Kasumi-1 (cell line): ENCODE measurements at places on chromosomes 4 and X.

DNA sequence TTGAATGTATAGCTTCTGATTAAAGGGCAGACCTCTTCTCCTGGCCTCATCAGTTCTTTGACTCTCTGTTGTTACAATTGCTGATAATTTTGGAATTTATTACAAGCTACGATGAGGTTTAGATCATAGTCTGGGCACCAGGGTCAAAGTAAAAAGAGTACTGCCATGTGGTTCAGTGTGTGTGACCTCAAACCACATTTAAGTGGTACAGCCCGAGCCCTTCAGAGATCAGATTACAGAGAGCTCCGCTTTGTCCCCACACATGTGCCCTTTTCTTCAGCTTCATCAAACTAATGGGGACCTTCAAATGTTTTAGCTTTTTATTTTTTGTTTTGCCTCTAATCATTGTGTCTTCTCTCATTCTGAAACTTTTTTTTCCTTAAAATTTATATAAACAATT lies 37.1 kb downstream of the SPANXN2 start:
- DNase-seq: no peak

- DNase-seq: peak; percentile 93
Measured at GRCh38 chr4:144355811-144356757, 215.6 kb upstream of the GYPA start.

GRCh38 chr4:98794565-98795205 lies 134.2 kb downstream of the EIF4E start:
- peak; percentile 17 for DNase-seq

GRCh38 chrX:133369065-133369464 lies 46.2 kb downstream of the GPC4 start:
- no peak for DNase-seq

DNA sequence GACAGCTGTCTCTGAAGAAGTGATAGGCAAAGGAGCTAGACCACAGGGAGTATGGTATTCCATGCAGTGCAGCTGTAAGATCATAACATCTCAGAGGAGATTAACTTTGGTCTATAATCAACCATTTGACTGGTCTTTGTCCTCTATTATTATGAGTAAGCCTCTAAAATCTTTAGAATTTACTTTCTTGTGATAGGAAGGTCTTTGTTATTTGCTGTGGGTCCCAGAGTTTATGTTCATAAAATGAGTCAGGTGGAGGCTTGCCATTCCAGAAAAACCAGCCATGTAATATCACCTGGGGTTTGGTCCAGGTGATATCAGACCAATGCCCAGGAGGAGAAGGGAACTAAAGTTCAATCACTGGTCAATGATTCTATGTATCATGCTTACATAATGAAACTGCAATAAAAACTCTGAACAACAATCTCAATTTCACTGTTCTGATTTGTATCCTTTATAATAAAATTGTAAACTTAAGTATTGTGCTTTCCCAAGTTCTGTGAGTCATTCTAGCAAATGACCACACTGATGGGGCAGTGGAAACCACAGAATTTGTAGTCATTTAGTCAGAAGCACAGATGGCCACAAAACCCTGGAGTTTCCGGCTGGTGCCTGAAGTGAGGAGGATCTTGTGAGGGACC lies 239.6 kb upstream of the TRAM1L1 start:
- DNase-seq: no peak

GRCh38 chr4:14835708-14836425 lies 166.4 kb upstream of the CPEB2 start:
- no peak for DNase-seq

DNA sequence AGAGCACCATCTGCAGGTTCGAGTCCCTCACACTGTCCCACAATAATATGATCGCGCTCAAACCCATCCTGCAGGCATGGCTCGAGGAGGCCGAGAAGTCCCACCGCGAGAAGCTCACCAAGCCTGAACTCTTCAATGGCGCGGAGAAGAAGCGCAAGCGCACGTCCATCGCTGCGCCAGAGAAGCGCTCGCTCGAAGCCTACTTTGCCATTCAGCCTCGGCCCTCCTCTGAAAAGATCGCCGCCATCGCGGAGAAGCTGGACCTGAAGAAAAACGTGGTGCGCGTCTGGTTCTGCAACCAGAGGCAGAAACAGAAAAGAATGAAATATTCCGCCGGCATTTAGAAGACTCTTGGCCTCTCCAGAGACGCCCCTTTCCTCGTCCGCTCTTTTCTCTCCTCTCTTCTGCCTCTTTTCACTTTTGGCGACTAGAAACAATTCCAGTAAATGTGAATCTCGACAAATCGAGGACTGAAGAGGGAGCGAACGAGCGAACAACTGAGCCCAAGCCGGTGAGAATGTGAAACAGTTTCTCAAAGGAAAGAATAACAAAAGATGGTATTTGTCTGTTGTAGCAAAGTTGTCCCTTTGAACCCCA lies 1.9 kb downstream of the POU4F2 start:
- no peak for DNase-seq

DNA sequence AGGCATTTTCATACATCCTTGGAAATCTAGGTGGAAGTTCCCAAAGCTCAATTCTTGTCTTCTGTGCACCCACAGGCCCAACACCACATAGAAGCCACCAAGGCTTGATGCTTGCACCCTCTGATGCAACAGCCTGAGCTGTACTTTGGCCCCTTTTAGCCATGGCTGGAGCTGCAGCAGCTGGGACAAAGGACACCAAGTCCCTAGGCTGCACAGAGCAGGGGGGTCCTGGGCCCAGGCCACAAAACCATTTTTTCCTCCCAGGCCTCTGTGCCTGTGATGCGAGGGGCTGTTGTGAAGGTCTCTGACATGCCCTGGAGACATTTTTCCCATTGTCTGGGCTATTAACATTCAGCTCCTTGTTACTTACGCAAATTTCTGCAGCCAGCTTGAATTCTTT lies 124.0 kb upstream of the S100G start:
- no peak for DNase-seq

- DNase-seq: no peak
Measured at GRCh38 chr4:48051078-48051477, 34.5 kb downstream of the NIPAL1 start.

DNA sequence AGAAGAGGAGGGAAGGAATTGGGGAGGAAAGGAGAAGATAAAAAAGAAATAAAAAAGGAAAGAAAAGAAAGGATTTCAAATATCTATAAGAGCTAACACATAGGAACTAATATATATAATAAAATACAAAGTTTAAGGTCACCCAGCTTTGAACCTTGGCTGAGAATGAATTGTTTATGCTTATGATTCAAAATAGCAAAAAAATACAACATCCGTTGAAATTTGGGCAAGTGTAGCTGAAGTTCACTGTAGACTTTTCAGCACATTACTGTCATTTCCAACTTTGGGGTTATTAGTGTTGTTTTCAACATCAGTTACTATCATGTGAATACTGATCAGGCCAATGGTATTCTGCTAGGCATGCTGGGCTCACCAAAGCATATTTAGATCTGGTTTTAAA lies 395.2 kb upstream of the INTU start:
- no peak for DNase-seq

- peak; percentile 98 for DNase-seq
Measured at GRCh38 chr4:54440394-54441136, 211.5 kb downstream of the PDGFRA start.

DNA sequence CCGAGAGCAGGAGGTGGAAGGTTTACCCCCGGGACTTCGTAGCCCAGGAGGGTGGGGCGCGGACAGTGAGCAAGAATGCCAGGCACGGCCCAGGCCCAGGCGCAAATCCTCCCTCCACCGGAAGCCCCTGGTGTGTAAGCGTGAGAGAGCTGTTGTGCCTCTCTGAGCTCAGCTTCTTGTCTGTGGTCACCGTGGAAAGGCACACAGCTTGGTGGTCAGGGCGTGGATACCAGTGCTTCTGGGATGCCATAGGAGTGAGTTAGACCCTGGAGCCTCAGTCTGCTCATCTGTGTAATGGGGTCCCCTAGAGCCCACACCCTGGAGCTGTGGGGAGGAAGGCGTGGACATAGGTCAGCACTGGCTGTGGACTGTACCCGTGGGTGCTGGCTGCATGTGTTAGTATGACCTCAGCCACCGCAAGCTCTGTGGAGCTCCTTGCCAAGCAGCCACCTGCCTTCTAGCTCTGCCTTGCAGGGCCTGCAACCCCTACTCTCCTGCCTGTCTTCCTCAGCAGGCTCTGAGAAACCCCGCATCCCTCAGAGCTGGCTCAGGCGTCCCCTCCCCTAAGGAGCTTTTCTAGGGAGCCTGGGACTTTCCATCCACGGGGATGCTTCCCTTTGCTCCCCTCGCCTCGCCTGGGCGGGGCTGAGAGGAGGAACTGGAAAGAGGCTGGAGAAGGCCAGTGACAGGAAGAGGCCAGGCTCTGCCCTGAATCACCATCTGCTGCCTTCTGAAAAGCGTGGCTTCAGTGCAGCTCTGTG lies 28.0 kb upstream of the AFAP1 start:
- no peak for DNase-seq

DNA sequence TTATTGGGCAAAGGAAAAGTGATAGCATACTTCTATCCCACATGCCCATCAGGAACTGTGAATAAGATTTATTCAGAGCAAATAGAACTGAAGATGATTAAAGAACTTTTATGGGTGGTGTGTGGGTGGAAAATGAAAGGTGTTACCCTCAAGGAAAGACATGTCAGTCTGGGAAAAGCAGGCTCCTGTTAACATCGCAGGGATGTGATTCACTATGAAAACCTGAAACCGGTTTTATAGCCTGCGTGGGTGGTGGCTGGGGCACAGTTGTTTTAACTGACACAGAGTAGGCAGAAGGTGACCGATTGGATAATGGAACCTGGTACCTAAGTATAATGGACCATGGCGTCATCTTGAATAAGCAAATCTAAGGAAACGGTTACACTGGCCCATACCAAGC lies 61.3 kb upstream of the CASK start:
- DNase-seq: no peak

GRCh38 chr4:180261346-180261745 lies 1981.9 kb upstream of the TENM3 start:
- no peak for DNase-seq

DNA sequence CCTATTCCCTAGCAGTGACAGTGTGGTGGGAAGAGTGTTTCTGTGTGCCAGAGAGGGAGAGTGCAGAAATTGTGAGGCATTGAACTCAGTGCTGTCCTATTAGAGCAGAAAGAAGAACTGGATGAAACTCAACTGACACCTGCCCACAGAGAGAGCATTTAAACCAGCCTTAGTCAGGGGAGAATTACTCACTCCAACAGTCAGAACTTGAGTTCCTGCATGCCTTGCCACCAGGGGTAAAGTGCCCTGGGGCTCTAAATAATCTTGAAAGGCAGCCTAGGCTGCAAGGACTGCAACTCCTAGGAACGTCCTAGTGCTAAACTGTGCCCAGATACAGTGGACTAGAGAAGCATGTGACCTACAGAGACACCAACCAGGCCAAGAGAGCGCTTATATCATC lies 12.8 kb downstream of the CYSLTR1 start:
- DNase-seq: peak; percentile 32

DNA sequence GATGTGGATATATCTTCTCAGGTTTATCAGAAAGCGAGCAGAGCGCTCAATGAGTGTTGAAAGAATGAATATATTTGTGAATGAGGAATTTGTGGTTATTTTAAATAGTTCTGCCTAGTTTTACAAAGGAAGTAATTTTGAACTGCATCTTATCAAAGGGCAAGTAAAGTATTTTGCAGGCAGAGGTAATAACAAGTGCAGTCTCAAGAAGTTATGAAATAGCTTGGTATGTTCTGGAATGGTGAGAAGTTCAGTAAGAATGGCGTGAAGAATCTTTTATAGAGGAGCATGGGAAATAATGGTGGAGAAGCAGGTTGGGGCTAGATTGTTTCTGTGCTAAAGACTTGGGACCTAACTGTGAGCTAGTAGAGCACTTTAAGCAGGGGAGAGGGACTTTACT lies 10.9 kb downstream of the TMA16 start:
- no peak for DNase-seq

GRCh38 chrX:106619797-106620196 lies 8.0 kb downstream of the RADX start:
- peak; percentile 7 for DNase-seq

DNA sequence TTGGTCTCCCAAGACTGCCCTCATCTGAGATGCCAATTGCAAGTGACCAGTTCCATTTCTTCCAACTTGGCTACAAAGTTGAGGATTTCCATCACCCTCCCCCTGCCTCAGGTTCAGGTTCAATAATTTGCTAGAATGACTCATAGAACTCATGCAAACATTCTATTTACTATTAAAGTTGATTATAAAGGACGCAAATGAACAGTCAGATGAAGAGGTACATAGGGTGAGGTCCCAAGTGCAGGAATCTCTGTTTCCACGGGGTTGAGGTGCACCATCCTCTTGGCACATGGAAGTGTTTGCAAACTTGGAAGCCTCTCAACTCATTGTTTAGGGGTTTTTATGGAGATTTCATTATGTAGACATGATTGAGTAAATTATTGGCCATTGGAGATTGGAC lies 41.0 kb downstream of the FGFBP1 start:
- no peak for DNase-seq
